Neuronal stem cell (in vitro differentiated cells): ENCODE measurements at places on chromosomes 12 and 14.

DNA sequence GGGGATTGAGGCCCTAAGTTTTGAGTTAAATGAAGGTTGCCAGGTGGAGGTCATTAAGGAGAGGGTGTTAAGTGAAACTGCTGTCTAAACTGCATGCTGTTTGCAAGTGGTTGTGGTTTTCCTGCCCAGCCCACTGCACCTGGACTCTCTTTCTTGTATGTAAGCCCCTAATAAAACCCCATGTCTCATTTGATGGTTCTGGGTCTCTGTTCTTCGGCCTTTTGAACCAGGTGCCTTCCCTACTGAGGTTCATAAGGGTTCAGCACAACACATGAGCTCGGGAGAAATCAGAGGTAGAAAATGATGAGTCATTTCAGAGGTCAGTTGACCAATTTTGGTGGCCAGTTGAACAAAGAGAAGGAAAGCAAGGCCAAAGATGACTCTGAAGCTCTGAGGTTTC lies 382.5 kb downstream of the RPS29 start:
- no peak for DNase-seq

DNA sequence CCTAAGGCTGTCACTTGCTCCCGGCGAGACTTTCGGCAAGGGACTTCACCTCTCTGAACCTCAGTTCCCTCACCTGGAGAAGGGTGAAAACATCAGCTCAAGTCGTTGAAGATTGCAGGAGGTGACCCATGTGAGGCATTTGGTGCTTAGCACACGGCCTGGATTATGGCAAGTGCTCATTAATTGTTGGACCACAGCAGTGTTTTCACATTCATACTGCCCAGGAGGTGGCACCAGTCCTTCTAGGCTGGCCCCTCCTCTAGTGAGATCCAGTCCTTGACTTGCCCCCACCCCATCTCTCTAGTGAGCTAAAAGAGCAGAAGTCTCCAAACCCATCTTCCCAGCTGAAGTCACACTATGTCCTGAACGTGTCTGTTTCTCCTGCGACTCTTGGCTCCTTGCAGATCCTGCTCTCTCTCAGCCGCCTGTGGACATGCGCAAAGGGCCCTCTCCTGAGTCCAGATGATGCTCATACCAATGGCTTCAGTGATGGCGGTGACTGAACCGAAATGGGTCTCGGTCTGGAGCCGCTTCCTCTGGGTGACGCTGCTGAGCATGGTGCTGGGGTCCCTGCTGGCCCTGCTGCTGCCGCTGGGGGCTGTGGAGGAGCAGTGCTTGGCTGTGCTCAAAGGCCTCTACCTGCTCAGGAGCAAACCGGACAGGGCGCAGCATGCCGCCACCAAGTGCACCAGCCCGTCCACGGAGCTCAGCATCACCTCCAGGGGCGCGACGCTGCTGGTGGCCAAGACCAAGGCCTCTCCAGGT lies 1.6 kb downstream of the FICD start:
- DNase-seq: no peak

- peak; percentile 14 for DNase-seq
Observed at GRCh38 chr12:110688446-110689280, at the start of gene HVCN1. Gene HVCN1, minus strand, starts transcription at chr12:110689115. Its CDS starts 5,870 bp downstream, at chr12:110683245.

GRCh38 chr12:86193931-86194330 lies 62.3 kb downstream of the MGAT4C start:
- DNase-seq: no peak

GRCh38 chr14:76917158-76917596 lies 91.0 kb downstream of the LRRC74A start:
- DNase-seq: peak; percentile 51
